HepG2 (cell line): ENCODE measurements at places on chromosomes 6 and 20.
A peak's percentile ranks its signal among the peaks of the same experiment; 100 is the strongest.

DNA sequence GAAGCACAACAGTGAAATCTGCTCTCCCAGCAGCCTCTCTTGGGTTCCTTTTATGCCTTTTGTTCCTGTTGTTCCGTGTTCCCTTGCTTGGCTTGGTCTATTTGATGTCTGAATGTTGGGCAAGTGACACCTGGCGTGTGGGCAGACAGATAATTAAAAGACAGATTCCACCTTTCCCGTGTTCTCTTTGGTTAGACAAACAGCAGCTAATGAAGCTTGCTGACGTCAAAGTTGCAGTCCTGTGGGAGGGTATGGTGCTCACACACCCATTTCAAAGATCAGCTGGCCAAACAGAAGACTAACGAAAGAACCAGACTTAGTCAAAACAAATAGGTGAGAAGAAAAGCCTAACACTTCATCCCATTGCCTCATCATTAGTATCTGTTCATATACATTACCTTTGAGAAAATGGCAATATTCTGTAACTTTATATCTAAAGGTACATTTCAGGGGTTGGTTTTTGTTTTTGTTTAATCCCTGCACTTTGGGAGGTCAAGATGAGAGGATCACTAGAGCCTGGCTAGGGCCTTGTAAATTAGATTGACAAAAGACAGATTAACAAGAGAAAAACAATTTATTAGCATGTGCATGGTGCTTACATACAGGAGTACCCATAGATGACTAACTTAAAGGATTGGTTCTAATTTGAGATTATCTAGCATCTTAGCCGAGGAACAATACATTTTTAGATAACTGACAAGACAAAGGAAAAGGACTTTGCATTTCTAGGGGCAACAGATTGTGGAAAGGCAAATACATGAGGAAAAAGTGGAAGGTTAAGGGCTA is 48.9 kb upstream of the TNFRSF21 start:
- DNase-seq: no peak

DNA sequence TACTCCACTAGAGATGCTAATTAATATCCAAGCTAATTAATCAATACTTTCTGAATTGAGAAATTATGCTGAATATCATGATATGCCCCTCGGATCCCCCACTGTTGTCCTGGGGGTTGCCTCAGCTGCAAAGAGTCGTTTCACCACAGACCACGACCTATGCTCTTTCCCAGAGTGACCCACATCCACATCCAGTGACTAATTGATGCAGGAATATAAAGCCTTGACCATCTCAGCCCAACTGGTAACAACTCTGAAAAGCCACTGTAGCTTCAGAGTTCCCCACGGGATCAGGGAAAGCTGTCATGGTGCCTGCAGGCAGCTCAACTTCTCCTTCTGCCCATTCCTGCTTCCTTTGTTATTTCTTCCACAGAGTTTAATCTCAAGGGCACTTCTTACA is 116.9 kb downstream of the RWDD2A start:
- no peak for DNase-seq

DNA sequence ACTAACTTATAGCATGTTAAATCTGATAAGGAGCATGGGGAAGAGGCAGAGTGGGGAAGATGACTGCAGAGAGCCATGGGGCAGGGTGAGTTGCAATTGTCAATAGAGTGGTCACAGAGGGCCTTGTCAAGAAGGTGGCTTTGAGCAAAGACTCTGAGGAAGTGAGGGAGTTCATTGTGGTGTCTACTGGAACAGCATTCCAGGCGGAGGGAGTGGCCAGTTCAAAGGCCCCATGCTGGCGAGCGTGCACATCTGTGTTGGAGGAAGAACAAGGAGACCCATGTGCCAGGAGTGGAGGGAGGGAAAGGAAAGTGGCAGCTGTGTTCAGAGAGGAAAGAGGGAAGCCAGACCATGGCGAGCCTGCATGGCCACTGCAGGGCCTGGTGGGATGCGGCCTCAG is 15.8 kb upstream of the GPR6 start:
- no peak for DNase-seq

GRCh38 chr6:44674226-44675155 is 287.0 kb downstream of the CDC5L start:
- DNase-seq: no peak

DNA sequence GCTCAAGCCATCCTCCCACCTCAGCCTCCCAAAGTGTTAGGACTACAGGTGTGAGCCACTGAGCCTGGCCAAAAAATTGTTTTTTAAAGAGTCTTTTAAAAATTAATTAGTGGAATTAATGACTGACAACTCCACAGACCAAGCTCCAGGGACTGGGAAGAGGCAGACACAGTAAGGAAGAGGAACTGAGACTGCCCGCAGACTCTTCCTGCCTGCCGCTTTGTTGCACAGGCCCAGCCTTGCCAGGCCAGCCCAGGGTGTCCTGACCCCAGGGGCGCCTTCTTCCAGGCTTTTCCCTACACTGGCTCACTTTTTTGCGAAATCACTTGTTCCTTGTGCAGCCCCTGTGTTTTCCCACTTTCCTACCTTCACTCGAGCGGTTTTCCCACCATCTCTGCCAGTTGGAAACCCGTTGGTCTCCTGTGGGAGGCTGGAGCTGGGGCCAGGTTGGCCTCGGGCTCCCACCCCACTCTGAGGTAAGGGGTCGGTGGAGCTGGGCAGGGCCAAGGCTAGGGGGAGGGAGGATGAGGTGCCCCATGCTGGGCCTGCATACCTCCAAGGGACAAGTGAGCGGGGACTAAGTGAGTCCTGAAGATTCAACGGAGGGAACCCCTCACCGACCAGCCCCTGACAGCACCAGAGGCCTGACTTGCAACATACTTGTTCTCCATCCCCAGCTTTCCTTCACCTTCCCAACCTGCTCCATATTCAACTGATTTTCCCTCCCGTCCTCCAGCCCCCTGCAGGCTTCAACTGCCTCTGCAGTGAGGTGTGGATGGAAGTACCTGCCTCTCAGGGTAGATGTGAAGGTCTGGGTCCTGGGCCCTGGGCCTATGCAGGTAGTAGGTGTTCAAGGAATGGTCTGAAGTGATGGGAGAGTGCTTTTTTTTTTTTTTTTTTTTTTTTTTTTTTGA is 23.5 kb upstream of the SMIM29 start:
- peak; percentile 31 for DNase-seq

GRCh38 chr6:41647061-41647511 is 8.8 kb downstream of the MDFI start:
- DNase-seq: no peak

- no peak for DNase-seq
Observed at GRCh38 chr6:25136854-25137253, 142.3 kb upstream of the CARMIL1 start.

- no peak for DNase-seq
Observed at GRCh38 chr6:156026486-156027247, 571.0 kb upstream of the NOX3 start.

DNA sequence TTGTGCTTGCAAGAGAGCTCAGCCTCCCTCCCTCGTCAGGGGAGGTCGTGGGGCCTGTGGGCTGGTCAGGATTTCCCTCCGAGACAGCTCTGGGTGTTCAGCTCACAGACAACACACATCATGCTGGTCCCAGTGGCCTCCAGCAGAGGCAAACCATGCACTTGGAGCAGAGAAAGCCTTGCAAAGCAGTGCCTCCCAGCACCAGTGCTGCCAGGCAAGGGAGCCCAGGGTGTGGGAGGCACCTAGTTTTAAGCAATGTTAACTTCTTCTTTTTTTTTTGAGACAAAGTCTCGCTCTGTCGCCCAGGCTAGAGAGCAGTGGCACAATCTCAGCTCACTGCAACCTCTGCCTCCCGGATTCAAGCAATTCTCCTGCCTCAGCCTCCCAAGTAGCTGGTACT is 34.0 kb upstream of the INSM1 start:
- no peak for DNase-seq

DNA sequence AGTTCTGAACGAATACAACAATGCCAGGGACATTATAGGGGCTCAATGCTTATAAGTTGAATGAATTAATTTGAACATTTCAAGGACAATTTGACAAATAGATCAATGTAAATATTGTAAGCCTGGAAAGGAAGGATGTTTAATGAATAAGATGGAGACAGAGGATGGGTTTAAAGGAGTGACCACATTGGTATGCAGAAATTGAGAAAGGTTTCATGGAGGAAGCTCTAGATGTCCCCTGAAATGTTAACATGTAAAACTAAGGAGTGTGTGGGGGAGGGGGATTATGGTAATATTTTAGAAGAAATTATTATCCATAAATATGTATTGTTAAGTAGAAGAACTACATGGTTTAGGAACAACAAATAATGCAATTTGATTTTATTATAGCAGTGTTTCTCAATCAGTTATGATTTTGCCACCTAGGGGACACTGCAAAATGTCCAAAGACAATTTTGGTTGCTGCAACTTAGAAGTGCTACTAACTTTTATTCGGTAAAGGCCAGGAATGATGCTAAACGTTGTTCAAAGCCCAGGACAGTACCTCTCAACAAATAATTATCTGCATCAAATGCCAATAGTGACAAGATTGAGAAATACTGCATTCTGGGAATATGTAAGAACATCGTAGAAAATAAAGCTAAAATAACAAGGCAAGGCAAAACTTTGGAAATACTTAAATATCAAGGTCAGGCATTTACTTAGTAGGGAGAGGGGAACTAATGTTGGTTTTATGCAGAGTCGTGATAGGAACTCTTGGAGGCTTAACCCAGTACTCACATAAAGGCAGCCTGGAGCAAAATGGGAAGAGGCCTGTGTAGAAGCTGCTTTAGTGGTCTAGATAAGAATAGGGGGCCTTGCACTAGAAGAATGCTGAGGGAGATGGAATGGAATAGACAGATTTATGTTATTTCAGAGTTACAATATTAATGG is 686.9 kb upstream of the CITED2 start:
- no peak for DNase-seq

DNA sequence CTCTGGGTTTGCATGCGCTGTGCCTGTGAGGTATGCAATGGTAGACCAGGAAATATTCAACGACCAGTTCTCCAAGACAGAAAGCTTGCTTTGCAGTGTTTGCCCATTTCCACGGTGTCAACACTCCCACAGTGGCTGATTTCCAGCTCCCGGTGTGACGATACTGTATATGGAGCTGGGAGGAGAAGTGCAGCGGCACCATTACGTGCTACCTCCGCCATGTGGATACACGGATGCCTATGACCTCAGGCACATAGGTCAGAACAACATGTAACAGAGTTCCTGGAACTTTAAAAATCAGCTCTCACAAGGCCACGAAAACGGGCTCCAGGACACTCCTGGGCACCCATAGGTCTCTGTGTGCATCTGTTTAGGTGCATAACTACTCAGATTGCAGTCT is 51.1 kb downstream of the NFATC2 start:
- no peak for DNase-seq

- DNase-seq: no peak
Observed at GRCh38 chr6:45654673-45655072, 276.9 kb upstream of the SUPT3H start.

GRCh38 chr20:58458342-58459057 is 56.7 kb downstream of the APCDD1L start:
- DNase-seq: no peak

- DNase-seq: peak; percentile 52
Observed at GRCh38 chr6:43129434-43130194, 41.5 kb upstream of the SRF start.

DNA sequence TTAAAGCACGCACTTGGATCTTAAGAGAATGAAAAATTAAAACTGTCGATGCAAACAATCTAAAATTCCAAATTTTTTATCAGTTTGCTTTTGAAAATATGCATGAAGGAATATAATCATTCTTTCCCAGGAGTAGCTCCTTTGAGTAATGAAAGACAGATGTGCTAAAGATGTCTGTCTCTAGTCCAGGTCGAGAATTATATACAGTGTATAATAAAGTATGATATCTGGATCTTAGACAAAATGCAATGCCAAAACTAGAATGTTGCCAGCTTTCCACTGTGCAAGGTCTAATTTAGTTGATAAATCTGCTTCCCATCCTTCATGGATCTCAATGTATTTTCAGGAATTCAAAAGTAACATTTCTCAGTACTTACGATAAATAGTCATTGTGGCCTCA is 65.1 kb upstream of the ADGRG6 start:
- DNase-seq: no peak

DNA sequence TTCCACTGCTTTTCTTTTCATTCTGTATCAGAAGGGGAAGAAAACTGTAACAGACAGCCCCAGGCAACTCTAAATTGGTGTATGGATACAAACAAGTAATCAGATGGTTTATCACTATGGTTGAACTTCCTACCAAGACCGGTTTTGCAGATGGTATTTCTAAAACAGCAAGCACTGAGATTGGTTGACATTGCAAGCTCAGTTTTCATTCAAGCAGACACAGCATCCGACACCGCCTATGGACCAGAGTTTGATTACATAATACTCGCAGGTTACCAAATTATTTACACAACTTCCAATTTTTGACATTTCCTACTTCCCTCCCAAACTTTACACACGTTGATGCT is 209.9 kb downstream of the ALDH8A1 start:
- DNase-seq: no peak

GRCh38 chr6:110529355-110529754 is 52.9 kb upstream of the SLC22A16 start:
- no peak for DNase-seq

DNA sequence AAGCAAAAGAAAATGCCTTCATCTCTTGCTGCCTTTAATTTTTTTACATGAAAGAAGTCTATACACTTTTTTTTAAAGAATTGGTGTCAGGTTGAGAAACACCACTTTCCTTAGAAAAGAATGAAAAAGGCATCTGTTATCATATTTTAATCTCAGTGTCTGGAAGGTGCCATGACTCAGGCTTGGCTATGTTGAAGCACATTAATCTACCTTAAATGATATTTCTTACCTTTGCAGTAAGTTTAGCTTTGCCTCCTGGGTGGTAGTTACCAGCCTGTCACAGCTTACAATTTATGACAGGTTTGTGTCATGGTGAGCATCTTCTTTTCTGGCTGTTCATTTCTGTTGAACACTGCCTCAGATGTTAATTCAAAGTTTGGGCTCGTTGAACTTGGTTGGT is 95.3 kb downstream of the RTN4IP1 start:
- DNase-seq: no peak

GRCh38 chr6:170445487-170445886 is 107.6 kb downstream of the PSMB1 start:
- DNase-seq: no peak

DNA sequence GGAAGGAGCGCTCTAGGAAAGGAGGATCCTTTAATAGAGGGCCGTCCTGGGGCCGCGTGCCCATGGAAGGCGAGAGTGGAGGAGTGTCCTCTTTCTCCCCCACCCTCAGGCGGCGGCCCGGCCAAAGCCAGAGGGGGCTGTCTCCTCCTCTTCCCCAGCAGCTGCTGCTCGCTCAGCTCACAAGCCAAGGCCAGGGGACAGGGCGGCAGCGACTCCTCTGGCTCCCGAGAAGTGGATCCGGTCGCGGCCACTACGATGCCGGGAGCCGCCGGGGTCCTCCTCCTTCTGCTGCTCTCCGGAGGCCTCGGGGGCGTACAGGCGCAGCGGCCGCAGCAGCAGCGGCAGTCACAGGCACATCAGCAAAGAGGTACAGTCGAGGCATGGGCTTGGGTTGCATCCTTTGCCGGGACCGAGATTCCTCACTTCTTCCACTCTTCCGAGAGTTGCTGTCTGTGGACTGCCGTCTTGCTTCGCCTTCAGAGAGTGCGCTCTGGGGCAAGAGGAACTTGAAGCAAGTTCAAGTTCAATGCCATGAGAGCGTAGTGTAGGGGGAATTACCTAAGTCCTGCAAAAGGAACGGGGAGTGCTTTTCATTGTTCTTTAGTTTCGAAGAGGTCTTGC is at the start of gene LAMA2:
Gene LAMA2 (plus strand): TSS at position 148 of the 621 bp plus-strand sequence. CDS start 108 bp downstream, at position 256.
- DNase-seq: peak; percentile 7

GRCh38 chr20:62020935-62021701 is 44.6 kb downstream of the TAF4 start:
- no peak for DNase-seq

GRCh38 chr6:7051780-7052442 is 55.9 kb upstream of the RREB1 start:
- DNase-seq: no peak
